ENCODE measurements at places on chromosomes 1 and 21. TPM values are rescaled to one million over a fixed set of nuclear protein-coding genes. Genes with fewer than 3 reads are reported as not detected.

- no peak for DNase-seq
Observed at GRCh38 chr1:155326020-155326526, 5.4 kb downstream of the RUSC1 start.

DNA sequence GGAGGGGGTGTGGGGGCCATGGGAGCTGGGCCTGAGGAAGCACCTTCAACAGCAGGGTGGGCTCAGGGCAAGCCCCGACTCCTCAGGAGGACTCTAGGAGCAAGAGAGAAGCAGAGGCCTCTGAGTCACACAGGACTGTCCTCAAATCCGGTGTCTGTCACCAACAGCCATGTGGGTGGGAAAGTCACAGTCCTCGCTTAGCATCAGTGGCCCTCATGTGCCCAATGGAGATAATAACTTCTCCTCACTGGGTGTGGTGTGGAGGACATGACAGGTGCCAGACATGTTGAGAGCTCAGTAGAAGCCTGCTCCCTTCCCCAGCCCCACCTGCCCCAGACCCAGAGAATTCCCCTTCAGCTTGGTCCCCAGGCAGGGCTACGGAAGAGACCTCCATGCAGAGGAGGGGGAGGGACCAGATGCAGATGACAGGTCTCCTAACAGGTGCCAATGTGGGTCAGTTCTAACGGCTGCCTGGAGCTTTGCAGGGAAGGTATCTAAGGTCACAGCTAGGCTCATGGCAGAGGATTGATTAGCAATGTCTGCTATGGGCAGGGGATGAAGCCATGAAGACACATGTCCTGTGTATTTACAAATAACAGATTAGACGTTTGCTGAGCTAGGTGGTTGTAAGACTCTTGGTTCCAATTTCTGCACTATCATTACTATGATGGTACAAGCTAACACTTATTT lies 30.2 kb downstream of the TTC39A start:
- no peak for DNase-seq

DNA sequence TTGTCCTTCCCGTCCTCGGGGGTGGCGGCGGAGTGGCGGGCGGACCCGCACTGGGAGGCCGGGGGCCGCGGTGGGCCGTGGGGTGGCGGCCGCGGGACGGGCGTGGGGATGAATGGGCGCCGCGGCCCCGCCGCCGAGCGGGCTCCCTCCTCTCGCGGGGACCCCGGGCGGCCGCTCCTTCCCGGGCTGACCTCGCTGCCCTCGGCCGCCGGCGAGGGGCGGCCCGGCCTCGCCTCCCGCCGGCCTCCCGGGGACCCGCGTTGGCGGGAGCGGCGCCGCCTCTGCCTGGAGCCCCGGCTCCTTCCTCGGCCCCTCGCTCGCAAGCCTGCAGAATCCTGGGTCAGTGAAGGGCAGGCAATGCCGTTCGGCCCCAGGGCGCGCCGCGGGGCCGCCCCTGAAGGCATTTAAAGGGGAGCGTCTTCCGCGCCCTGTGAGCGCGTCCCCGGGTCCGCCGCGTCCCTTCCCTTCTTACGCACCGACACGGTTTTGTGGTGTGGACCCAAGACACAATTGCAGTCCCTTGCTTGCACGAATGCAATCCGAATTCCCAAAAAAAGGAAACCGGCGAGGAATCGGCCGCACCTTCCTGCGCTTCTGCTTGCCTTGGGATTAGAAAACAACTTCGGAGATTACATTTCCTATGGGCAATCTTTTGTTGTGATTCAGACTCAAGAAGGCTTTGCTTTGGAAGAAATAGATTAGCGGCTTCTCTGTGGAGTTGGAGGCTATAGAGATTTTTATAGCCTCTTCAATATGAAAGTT lies 776 bp downstream of the ITSN1 start:
- DNase-seq, result peak; percentile 72

DNA sequence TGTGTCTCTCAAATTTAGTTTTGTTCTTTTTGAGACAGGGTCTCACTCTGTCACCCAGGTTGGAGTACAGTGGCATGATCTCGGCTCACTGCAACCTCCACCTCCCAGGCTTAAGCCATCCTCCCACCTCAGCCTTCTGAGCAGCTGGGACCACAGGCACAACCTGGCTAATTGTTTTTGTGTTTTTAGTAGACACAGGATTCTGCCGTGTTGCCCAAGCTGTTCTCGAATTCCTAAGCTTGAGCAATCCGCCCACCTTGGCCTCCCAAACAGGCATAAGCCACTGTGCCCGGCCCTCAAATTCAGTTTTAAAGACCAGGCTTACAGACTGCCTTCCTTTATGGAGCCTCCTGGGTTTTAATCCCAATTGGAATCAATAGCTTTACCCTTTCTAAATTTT lies 83.7 kb upstream of the SELENON start:
- DNase-seq, result no peak

DNA sequence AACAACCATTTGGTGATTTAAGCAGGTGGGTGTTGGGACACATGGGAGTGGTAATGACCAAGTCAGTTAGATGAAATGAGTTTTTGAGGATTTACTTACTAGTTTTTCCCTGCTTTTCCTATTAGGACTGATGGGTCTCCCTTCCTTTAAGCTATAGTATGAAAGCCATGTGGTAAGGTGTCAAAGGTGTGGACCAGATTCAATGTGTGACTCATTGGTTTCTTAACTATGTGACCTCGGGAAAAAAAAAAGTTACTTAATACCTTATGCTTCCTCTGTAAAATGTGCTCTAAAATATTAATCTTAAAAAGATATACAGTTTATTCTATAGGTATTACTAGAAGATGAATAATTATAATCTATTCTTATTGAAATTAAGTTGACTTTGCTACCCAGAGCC lies 93.7 kb downstream of the DUSP10 start:
- DNase-seq, result no peak

GRCh38 chr1:87400813-87401212 lies 72.1 kb downstream of the LMO4 start:
- DNase-seq, result no peak

- DNase-seq, result no peak
Observed at GRCh38 chr1:20785907-20786252, 1.2 kb downstream of the HP1BP3 start.

- DNase-seq, result no peak
Observed at GRCh38 chr1:100736746-100737145, 17.2 kb downstream of the VCAM1 start.

DNA sequence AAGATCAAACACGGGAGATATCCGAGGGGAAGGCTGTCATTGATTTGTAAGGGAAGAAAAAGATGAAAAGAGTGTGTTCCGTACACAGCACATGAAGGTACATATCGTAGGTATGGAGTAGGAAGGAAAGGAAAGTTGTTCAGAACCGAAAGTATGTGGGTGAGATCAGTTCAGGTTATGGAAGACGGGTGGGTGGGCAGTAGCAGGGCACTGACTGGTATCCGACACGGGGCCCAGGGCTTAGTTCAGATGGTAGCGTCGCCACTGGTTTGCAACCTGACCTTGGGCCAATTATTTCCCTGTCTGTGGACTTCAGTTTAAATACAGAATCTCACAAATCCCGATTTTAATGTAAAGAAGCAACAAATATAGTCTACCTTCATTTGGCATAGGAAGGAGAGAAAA lies 27.8 kb upstream of the A3GALT2 start:
- DNase-seq, result no peak

GRCh38 chr21:45178070-45178608 lies 103.8 kb downstream of the ADARB1 start:
- no peak for DNase-seq

DNA sequence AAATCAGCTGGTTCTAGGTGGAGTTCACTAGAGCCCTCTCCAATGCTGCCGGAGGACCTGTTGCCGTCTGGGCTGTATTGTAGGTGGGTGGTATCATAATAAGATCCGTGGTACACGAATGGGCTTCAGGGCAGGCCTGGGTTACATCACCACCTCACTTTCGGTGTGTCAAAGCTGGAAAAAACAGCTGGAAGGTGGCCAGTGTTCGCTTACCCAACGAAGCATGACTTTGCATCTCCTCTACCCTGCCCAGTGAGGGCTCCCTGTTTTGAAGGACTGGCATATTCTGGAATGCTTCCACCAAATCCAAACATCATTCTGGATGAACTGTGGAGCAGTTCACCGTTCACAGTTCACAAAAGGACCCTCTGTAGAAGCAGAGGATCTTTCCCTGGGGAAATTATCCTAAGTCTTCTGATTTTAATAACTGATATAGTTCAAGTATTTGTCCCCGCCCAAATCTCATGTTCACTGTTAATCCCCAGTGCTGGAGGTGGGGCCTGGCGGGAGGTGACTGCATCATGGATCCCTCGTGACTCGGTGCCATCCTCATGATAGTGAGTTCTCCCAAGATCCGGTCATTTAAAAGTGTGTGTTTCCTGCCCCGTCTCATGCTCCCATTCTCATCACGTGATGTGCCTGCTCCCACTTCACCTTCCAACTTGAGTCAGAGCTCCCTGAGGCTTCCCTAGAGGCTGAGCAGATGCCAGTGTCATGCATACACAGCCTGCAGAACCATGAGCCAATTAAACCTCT lies 429.0 kb downstream of the KIF26B start:
- DNase-seq, result no peak

GRCh38 chr1:11528611-11529261 lies 49.8 kb downstream of the DISP3 start:
- peak; percentile 53 for DNase-seq

- DNase-seq, result peak; percentile 80
Observed at GRCh38 chr1:223142795-223143536, at the start of gene TLR5. TSS of gene TLR5 (minus strand) at chr1:223143248. CDS start at chr1:223113031, 30,217 bp downstream.

SYTL1 gene
- 37.2 TPM for total RNA-seq

- DNase-seq, result no peak
Observed at GRCh38 chr1:95035536-95035935, 37.2 kb downstream of the ALG14 start.

GRCh38 chr1:19776287-19776686 lies 23.4 kb downstream of the TMCO4 start:
- no peak for DNase-seq

- DNase-seq, result no peak
Observed at GRCh38 chr1:46152016-46152415, 19.6 kb upstream of the PIK3R3 start.

PHLDA3 gene
- total RNA-seq, result 59.3 TPM

DNA sequence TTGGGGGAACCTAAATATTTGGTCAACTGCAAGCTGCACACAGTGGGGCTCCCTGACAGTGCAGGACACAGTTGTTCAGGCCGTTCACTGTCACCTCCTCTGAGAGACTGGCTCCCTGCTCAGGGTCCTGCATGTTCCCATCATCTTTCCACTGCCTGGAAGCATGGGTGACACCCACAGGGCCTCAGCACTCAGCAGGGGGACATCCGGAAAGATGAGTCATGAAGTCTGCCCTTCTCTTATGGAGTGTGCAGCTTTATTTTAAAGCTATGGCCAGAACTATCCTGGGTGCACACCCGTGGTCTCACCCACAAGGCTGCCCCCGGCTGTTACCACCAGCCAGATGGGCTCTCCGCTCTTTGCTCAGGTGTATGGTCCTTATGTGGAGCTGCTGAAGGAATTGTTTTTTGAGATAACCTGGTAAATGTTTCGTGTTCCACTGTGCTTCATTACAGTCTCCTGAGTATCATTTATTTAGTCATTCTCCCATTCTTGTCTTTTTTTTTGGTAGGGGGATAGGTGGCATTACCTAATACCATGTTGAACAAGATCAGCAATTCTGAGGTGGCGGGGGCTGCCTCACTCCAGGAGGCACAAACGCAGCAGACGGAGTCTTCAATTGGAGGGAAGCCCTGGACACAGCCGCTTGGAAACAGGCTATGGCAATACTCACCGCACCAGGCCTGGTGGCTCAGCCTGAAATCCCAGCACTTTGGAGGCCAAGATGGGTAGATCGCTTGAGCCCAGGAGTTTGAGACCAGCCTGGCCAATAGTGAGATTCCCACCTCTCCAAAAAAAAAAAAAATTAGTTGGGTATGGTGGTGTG lies 14.3 kb downstream of the TRIM11 start:
- no peak for DNase-seq

HES5 gene
- total RNA-seq, result 5.1 TPM

FCRL4 gene
- total RNA-seq, result not detected

GRCh38 chr1:219741011-219741970 lies 128.4 kb upstream of the ZC3H11B start:
- DNase-seq, result no peak

LACTBL1 gene
- total RNA-seq, result not detected

- DNase-seq, result no peak
Observed at GRCh38 chr1:57492586-57493226, 68.8 kb upstream of the DAB1 start.

- DNase-seq, result no peak
Observed at GRCh38 chr21:35294231-35294898, 245.3 kb upstream of the RUNX1 start.

- DNase-seq, result no peak
Observed at GRCh38 chr21:21715266-21715969, 717.2 kb downstream of the NCAM2 start.

TEDDM1 gene
- not detected for total RNA-seq

DNA sequence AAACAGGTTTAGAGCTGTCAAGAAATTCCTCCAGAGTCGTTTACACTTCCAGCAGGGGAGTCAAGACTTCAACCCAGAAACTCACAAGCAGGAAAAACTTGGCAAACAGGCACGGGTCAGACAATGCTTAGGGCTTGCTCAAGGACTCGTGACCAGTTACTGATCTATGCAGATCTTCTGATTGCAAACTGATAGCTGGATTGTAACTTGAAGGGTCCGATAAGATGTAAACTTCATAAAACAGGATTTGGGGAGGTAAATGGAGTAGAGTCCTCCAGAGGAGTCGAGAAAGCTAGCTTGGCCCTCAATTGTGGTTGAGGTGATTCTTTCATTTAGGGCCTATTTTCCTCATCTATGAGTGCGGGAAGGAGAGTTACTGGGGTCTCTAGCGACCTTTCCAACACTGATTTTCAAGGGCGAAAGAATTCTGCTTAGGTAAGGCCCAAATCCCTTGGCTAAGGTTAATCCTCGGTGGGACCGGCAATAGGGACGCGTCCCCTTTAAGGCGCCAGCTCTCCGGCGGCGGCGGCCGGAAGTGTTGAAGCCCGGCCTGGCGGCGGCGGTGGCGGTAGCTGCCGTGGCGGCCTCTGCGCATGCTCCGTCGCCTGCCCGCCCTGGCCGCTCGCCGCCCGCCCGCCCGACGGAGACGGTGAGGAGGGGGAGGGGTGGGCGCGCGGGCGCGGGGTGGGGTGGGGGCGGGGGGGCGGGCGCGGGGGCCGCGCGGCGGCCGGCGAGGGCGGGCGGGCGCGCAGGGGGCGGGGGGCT lies at the start of gene GMEB1:
Gene GMEB1, plus strand, starts transcription at position 594 of the 765 bp plus-strand sequence. CDS start 14,829 bp downstream, outside the sequence.
- peak; percentile 90 for DNase-seq

DNA sequence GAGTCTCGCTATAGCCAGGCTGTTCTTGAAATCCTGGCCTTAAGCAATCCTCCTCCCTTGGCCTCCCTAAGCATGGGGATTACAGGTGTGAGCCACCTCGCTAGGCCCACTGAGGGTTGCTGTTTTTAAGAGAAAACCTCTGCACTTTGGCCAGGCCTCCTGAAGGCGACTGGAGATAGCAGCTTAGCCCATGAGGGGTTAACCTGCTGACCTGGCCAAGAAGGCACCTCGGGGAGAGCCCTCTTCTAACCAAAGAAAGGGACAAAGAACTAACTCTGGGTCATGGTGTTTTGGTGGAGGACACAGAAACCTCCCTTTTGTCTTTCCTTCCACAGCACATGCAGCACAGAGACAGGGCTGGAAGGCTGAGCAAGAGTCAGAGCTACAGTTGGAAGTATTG lies 17.7 kb upstream of the KNCN start:
- no peak for DNase-seq

GRCh38 chr1:239354231-239354630 lies 32.1 kb upstream of the CHRM3 start:
- DNase-seq, result no peak

Measured in type B pancreatic cell (in vitro differentiated cells).